ENCODE measurements at places on chromosomes 7 and 10.

- DNase-seq, result peak; percentile 61
Measured at GRCh38 chr10:114470956-114471905, 66.9 kb upstream of the AFAP1L2 start.

DNA sequence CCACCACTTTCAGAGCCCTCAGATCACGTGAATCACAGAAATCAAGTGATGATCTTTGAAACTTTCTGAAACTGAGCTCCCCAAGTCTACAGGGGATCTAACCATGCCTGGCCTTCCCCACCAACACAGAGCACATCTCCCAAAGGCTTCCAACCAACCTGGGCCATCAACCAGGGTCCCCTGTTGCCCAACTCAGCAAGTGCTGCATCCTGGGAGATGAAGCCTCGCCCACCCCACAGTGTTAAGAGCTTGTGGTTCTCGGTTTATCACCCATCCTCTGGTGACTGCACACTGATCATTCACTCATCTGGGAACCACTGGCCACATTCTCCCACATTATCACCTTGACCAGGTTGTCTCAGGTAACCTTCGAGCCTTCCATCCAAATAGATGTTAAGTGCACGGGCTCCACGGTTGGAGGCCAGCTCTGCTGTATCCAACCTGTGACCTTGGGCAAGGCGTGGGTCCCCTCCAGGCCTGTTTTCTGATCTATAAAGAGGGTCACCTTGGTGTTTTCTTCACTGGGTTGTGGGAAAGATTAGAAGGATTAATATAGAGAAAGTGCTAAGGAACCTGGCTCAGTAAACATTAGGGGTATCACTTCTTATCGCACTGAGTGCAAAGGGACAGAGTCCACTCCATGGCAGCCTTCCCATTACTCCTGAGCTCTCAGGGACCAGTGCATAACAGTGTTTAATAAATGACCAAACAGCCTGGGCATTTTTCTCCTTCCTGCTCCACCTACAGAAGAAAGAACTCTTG, 3.6 kb downstream of the ZNF488 start:
- no peak for DNase-seq

DNA sequence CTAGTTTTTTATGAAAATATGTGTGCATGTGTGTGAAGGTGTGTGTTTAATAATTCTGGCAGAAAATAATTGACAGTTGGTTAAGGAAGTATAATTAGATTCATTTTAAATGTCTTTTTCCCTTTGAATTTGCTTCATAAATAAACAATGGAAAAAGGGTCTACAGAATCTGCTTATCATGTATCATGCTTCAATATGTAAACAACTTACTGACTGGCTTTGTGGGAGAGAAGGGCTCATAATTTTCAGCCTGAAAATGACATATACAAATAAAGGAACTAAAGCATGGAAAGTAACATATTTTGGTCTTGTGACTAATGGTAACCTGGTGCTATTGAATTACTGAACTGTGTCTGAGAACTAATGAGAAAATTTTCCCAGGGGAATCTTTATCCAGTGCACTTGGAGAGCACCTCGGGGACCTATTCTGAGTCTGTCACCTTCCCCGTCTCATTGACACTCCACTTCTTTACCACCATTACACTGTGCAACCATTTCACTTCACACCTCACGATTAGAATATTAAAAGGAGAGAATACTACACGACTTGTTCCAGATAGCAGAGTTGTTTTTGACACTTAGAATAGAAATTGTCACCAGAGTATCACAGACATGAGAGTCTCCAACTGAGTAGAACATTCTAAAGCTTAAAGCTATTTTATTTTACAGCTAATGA, 298.6 kb downstream of the TFEC start:
- no peak for DNase-seq

DNA sequence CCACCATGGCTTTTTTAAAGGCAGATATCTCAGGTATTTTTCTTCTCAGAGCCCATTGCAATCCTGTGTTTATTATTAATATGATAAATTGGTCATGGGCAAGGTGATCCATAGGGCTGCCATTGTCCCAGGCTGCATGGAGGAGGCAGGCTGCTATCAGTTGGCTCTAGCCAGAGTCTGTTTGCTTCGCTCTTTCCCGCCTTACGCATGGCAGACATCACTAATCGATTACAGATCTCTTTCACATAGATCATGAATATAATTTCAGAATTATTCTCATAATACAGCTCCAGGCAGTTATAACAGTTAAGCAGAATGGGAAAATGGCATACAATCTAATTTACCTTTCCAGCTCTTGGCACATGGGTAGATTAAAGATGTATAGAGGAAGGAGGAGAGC, 30.4 kb upstream of the HABP2 start:
- DNase-seq, result no peak

GRCh38 chr7:75738604-75738974, at the start of gene HIP1:
TSS of gene HIP1 (minus strand) at chr7:75738941. CDS start at chr7:75738920, 21 bp downstream.
- DNase-seq, result no peak

GRCh38 chr10:96365571-96365970, 6.8 kb upstream of the OPALIN start:
- DNase-seq, result no peak

DNA sequence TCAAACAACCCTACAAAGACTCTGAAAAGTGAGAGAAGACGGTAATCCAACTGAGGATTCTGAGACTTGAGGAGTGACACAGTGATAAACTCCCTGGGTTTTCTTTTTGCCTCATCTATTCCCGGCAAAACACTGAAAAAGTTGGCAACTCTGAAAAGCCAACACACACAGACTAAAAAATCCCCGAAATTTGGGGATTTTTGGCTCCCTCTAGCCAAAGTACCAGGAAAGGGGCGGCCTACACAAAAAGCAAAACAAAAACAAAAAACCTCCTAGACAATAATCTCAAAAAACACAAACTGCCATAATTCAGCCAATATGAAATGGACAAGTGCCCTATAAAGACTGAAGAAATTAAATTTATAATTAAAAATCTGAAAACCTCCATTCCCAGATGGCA, 161.4 kb downstream of the ATE1 start:
- no peak for DNase-seq

DNA sequence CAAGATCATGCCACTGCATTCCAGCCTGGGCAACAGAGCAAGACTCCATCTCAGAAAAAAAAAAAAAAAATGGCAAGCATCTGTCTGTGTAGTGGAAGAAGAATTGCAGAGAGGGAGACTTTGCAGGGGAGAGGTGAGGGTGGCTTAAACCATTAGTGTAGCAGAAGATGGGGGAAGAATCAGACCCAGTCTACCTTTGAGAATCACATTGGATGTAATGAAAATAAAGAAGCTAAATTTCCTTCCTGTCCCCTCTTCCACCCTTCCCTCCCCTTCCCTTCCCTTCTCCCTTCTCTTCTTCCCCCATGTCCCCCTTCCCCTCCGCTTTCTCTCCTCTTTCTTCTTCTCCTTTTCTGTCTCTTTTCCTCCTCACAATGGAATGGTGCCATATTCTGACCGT, 180.8 kb upstream of the SVIL start:
- DNase-seq, result no peak

DNA sequence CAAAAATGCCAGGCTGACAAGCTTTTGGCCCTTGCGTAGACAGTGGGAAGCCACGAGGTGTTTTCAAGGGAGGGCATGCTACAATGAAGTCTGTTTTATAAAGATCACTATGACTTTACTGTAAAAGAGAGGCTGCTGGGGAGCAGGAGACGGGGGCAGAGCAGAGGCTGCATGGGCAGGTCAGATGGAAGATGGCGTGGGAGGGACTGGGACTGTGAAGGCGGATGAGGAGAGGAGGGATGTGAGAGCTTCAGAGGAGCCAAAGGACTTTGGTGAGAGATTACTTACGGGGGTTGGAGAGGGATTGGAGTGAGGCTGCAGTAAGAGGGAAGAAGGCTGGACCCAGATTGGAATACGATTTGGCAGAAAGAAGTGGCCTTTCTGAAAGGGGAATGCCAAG, 86.6 kb upstream of the PCBD1 start:
- no peak for DNase-seq

DNA sequence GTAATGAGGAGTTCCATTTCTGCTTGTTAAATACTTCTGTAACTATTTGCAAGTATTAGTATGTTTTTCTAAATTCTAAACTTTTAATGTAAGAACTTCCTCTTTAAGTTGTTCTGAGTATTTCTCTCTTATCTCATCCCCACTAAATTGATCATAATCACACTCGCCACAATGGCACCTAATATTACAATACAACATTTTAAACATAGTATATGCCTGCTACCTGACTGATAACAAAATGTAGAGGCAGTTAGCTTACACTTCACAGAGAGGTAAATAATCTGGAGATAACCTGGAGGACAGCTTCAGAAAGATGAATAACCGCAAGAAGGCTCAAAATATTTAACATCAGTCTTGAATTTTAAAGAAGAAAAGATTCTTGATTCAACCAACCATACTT, 48.6 kb downstream of the HIBADH start:
- no peak for DNase-seq

GRCh38 chr10:48284002-48284546, 9.6 kb upstream of the FRMPD2 start:
- DNase-seq, result no peak

DNA sequence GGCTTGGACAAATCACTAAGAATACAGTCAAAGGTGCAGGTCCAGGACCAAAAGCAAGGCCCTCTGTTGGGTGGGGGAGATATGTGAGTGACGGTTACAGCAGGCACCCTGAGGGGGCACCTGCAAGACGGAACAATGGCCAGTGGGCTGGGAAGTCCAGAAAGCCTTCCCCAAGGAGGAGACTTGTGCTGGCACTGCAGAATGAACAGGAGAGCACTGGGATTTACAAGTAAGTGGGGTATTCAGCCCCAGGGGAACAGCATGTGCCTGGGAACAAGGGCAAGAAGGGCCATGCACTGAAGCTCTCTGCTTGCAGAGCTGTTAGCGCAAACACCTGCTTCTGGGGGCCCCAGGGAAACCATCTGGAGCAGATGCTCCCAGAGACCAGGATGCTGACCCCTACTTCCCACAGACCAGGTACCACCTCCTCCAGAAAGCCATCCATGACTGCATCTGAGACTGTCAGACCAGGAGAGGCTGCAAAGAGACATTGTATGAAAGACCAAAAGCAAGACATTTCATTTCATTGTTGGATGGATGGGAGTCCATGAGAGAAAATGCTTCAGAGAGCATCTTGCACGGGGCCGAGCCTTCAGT, 24.6 kb upstream of the ZMIZ1 start:
- DNase-seq, result no peak

GRCh38 chr7:12287901-12288300, 76.8 kb downstream of the TMEM106B start:
- no peak for DNase-seq

- DNase-seq, result no peak
Measured at GRCh38 chr10:132543916-132544743, 6.5 kb downstream of the INPP5A start.

DNA sequence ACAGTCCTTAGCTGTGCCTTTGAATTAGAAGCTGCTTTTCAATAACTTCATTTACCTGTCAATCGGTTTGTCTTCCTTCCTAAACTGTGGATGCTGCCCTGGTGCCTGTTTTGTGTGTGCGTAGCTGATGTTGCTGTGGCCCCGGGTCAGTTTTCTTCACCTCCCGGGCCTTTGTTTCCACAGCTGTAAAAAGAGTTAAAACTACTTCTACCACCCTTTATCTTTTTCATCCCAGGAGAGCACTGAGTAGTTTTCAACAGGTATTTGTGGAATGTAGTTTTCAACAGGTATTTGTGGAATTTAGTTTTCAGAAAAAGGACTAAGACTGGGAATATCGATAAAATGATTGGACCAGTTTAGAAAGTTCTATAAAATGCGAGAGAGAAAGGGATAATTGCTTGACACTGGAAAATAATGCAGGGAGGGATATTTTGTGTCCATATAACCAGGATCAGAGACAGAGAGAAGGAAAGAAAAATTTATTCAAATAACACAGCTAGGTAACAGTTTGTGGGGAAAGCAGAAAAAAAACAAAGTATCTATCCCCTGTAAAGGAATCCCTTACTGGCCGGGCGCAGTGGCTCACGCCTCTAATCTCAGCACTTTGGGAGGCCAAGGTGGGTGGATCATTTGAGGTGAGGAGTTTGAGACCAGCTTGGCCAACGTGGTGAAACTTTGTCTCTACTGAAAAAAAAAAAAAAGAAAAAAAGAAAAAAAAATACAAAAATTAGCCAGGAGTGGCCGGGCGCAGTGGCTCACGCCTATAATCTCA, 15.9 kb upstream of the IGF2BP3 start:
- DNase-seq, result no peak

DNA sequence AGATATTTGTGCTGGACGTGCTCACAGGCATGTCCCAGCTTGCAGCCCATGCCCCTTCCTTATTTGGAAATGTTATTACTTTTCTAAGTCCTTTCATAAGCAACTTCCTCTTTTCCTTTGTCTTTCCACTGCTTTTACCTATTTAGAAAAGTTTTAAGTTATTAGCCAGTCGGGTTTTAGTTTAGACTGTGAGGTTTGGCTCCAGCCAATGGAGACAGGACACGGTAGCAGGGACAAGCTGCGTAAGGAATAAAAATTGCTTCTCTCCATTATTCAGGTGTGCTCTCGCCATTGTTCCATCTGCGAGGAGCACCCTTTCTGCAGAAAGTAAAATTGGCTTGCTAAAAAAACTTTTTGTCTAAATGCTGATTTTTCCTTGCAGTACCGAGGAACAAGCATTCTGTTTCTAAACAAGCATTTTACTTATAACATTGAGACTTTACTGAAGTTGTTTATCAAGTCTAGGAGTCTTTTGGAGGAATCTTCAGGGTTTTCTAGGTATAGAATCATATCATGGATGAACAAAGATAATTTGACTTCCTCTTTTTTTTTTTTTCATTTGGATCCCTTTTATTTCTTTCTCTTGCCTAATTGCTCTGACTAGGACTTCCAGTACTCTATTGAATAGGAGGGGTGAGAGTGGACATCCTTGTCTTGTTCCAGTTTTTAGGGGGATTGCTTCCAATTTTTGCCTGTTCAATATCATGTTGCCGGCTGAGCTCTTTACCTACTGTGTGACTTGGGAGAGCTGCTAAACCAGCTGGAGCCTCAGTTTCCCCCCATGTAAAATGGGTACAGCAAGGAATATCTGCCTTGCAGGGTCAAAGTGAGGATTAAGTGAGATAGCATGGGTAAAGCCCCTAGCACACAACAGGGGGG, 63.8 kb downstream of the ALOX5 start:
- no peak for DNase-seq

GRCh38 chr7:121352323-121352722, 23.5 kb downstream of the WNT16 start:
- no peak for DNase-seq

GRCh38 chr10:71015674-71016073, 127.3 kb upstream of the PCBD1 start:
- no peak for DNase-seq

All from nephron progenitor cell (in vitro differentiated cells).